ENCODE measurements at places on chromosomes 12 and 14. TPM values are rescaled to one million over a fixed set of nuclear protein-coding genes. Genes with fewer than 3 reads are reported as not detected.

The SLC16A7 gene
- total RNA-seq, result 139 TPM

The PAX9 gene
- not detected for total RNA-seq

The CPM gene
- total RNA-seq, result 19.8 TPM

The SALL2 gene
- total RNA-seq, result 15.7 TPM

The PSMB5 gene
- 105 TPM for total RNA-seq

The IL31 gene
- total RNA-seq, result not detected

The RNASE7 gene
- total RNA-seq, result not detected

The IFNG-AS1 gene
- 2.7 TPM for total RNA-seq

The RTL1 gene
- not detected for total RNA-seq

The SYNDIG1L gene
- 0.22 TPM for total RNA-seq

The KLRK1 gene
- 0.28 TPM for total RNA-seq

The CFAP54 gene
- total RNA-seq, result not detected

The FAM222A gene
- 23.6 TPM for total RNA-seq

The RITA1 gene
- 18.2 TPM for total RNA-seq

The OR10G2 gene
- total RNA-seq, result not detected

The SLC38A2 gene
- total RNA-seq, result 204 TPM

The INSM2 gene
- total RNA-seq, result not detected

GRCh38 chr12:13596714-13597113 is 384.7 kb downstream of the GRIN2B start:
- no peak overlapping the region for H3K27ac ChIP-seq
- no peak for DNase-seq
- H3K4me1 ChIP-seq, result no peaks in the 10 kb centered on the region
- no peaks in the 10 kb centered on the region for H3K36me3 ChIP-seq
- H3K27me3 ChIP-seq, result no peaks in the 10 kb centered on the region
- H3K4me3 ChIP-seq, result no peak overlapping the region

GRCh38 chr12:53866727-53867126 is 71.9 kb upstream of the HOXC13 start:
- no peak for DNase-seq
- H3K4me1 ChIP-seq, result no peaks in the 10 kb centered on the region
- no peak overlapping the region for H3K4me3 ChIP-seq
- H3K27ac ChIP-seq, result no peak overlapping the region
- H3K36me3 ChIP-seq, result no peaks in the 10 kb centered on the region

DNA sequence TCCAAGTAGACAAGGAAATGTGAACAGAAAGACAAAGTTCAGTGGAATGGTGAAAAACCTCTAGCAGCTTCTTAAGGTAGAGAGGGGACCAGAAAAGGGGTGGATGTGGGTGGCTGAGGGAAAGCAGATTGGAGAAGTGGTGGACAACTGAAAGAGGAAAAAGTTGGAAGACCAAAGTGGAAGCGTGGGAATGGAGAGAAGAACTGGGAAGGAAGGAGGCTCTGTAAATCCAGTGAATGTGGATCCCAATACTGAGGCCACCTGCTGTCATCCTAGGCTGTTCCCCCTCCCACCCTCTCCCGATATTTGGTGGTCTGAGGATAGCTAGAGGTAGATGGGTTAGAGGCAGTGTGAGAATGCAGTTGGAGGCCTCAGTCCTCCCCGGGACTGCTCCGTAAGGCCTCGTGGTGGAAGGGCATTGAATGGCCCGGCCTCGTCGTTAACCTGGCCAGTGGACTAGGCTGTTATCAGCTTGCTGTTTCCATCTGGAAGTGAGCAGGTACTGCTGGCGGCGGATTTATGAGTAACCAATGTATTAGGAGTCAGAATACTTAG is 822 bp upstream of the POU6F1 start:
- no peaks in the 10 kb centered on the region for H3K36me3 ChIP-seq
- peak overlapping the region; percentile 98 for H3K27ac ChIP-seq
- H3K4me3 ChIP-seq, result peak overlapping the region; percentile 91
- no peaks in the 10 kb centered on the region for H3K27me3 ChIP-seq
- no peak for DNase-seq

DNA sequence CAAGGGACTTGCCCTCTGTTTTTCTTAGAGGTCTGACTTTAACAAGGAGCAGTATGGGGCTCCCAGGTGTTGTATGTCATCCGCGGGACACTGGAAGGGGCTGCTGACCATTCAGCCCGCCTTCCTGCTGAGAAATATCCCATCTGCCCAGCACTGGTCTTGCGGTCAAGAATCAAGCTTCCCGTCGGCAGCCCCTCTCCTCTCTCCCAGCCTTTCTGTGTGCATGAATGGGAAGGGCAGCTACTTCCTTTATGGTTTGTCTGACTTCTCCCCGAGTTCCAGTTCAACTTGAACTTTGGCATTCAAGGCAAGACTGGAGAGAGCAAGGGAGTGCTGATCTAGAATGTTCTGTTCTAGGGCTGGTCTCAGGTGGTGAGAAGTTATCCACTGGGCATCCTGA is 51.5 kb downstream of the PSMA6 start:
- H3K36me3 ChIP-seq, result no peaks in the 10 kb centered on the region
- no peak for DNase-seq
- no peak overlapping the region for H3K4me3 ChIP-seq
- peak overlapping the region; percentile 14 for H3K27ac ChIP-seq
- no peaks in the 10 kb centered on the region for H3K4me1 ChIP-seq
- H3K27me3 ChIP-seq, result no peaks in the 10 kb centered on the region

DNA sequence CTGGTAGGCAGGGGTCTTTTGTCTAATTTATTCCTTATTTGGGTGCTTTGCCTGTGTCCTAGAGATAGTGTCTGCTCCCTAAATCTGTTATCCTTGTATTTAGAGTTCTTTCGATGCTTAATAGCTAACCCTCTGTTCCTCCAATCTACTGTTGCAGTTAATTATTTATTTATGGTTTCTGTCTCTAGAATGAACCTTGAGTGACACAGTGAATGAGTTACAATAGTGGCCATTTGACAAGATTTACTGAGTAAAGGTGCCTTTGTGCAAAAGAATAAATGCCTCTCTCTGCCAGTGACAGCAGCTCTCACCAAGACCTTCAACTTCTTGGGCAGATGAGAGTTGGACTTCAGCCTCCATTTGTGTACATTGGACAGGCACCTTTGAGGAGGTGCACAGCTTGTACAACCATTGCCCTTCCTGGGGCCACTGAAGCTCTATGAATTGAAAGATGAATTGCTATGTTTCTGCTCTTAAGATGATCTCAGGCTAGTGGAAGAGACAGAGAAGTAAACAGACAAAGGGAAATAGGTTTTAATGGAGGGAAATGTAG is 165.9 kb downstream of the DERA start:
- DNase-seq, result no peak
- H3K4me1 ChIP-seq, result no peaks in the 10 kb centered on the region
- H3K4me3 ChIP-seq, result no peak overlapping the region
- no peaks in the 10 kb centered on the region for H3K36me3 ChIP-seq

- no peaks in the 10 kb centered on the region for H3K4me1 ChIP-seq
- H3K4me3 ChIP-seq, result no peak overlapping the region
- H3K27ac ChIP-seq, result no peak overlapping the region
- no peaks in the 10 kb centered on the region for H3K36me3 ChIP-seq
- no peaks in the 10 kb centered on the region for H3K27me3 ChIP-seq
These were observed 777.9 kb downstream of the TMEM121 start for GRCh38 chr14:106304271-106304670.

GRCh38 chr12:64107776-64108175 is 114.3 kb downstream of the KICS2 start:
- no peak for DNase-seq
- H3K27ac ChIP-seq, result no peak overlapping the region
- no peaks in the 10 kb centered on the region for H3K4me1 ChIP-seq
- no peak overlapping the region for H3K4me3 ChIP-seq
- H3K36me3 ChIP-seq, result peaks cover 15% of the 10 kb centered on the region
- no peaks in the 10 kb centered on the region for H3K27me3 ChIP-seq

GRCh38 chr14:21197418-21198205 is 41.7 kb upstream of the OR5AU1 start:
- H3K4me1 ChIP-seq, result no peaks in the 10 kb centered on the region
- no peak overlapping the region for H3K27ac ChIP-seq
- peaks cover 2% of the 10 kb centered on the region for H3K36me3 ChIP-seq
- no peak for DNase-seq
- no peak overlapping the region for H3K4me3 ChIP-seq

- peak within 1 kb of the TSS; percentile 77 for H3K4me3 ChIP-seq
- H3K27me3 ChIP-seq, result no peaks in the 10 kb centered on the region
- peak within 1 kb of the TSS; percentile 77 for H3K27ac ChIP-seq
These were observed at the start of gene PRKD1 for GRCh38 chr14:29927376-29928116. TSS of gene PRKD1 (minus strand) at chr14:29927847.

- H3K27ac ChIP-seq, result peak overlapping the region; percentile 93
- no peaks in the 10 kb centered on the region for H3K36me3 ChIP-seq
- no peak for DNase-seq
- H3K4me1 ChIP-seq, result peaks cover 5% of the 10 kb centered on the region
These were observed 412.4 kb downstream of the PCNX1 start for GRCh38 chr14:71319666-71320065.

DNA sequence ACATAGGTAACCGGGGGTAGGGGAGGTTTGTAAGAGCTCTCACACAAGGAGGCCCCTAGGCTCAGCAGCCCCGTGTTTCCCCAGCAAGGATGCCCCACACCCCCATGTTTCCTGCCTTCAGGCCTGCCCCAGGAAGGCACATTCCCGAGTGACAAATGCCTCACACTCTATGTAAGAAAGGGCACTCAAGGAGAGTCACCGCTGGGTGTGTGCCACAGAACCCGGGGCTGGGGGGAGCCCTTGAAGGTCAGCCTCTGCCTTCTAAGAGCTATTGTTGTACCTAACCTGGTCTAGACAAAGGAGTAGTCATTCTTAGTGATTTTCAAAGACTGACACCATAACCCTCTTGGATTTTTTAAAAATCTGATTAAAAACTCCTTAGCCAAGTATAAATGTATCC is 333.6 kb downstream of the DPF3 start:
- H3K4me1 ChIP-seq, result peaks cover 23% of the 10 kb centered on the region
- H3K36me3 ChIP-seq, result no peaks in the 10 kb centered on the region

GRCh38 chr14:82060219-82060618 is 526.6 kb upstream of the SEL1L start:
- no peaks in the 10 kb centered on the region for H3K27me3 ChIP-seq
- H3K4me1 ChIP-seq, result no peaks in the 10 kb centered on the region
- H3K4me3 ChIP-seq, result no peak overlapping the region
- no peak overlapping the region for H3K27ac ChIP-seq
- no peak for DNase-seq

DNA sequence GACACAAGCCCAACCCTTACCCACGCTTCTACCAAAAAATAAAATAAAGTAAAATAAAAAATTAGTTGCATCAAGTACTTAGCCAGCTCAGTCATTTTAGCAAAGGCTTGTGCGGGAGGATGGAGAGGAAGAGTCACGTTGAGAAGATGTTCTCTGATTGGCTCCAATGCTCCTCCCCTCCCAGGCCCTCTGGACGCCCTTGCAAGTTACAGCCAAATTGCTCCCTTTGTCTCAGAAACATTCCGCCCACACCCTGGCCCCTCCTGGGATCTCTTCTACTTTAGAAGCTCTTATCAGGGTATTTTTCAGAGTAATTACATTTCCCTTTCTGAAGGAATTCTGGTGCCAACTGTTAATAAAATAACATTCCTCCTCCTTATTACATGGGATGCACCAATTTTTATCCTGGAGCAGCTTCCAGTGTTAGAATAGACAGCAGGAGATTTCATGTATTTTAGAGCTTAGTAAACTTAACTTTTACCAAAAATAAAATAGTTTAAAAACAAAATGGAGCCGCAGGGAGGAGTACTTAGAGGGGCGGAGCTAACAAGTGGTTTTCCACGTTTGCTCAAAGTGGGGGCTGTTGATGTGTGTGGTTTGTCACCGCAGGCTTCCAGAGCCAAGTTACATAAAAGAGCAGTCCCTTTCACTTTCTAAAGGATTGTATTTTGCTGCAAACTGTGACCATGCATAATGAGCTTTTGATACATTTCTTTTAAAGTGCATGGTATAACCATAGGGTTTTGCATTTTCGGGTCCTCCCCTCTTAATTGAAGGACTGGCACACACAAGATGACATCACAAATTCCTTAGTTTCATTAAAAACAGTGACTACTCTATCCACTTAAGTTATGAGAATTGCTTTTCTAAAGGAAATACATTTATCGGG is 71.7 kb upstream of the RAP1B start:
- peak overlapping the region; percentile 2 for H3K4me3 ChIP-seq
- peak; percentile 85 for DNase-seq

DNA sequence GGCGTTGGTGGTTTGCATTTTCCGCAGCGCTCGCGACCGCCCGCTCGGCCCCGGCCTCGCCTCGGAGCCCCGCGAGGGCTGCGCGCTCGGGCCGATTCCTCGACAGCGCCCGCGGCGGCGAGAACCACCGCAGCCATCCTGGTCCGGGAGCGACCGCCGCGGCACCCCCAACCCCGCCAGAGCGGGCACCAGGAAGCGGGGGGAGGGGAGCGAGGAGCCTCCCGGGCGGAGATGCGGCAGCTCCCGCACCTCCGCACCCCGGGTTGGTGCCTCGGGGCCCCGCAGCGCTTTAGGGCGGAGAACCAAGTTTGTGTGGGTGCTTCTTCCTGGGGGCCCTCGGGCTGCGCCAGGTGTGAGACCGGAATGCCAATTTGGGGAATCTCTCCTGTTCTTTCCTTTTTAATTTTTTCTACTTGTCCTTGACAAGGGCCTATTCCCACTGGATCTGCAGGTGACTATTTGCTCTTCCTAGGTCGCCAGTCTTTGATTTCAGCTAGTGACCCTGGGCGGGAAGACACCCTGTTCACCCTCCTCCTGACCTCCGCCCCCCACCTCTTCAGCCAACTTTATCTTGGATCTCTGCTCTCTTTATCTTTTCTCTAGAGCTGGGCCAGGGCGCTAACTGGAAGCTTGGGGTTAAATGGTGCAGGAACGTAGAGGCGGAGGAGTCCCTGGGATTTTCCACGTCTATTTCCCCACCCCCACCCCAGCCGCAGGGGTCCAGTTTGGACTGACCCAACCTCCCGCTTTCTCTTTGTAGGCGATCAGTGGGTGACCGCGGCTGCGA is at the start of gene SOCS2:
TSS of gene SOCS2 (plus strand) at position 751 of the 787 bp plus-strand sequence. CDS start 223 bp downstream, outside the sequence.
- peak within 1 kb of the TSS; percentile 93 for H3K27ac ChIP-seq
- H3K27me3 ChIP-seq, result no peaks in the 10 kb centered on the region
- H3K36me3 ChIP-seq, result peaks cover 11% of the 10 kb centered on the region
- DNase-seq, result no peak

DNA sequence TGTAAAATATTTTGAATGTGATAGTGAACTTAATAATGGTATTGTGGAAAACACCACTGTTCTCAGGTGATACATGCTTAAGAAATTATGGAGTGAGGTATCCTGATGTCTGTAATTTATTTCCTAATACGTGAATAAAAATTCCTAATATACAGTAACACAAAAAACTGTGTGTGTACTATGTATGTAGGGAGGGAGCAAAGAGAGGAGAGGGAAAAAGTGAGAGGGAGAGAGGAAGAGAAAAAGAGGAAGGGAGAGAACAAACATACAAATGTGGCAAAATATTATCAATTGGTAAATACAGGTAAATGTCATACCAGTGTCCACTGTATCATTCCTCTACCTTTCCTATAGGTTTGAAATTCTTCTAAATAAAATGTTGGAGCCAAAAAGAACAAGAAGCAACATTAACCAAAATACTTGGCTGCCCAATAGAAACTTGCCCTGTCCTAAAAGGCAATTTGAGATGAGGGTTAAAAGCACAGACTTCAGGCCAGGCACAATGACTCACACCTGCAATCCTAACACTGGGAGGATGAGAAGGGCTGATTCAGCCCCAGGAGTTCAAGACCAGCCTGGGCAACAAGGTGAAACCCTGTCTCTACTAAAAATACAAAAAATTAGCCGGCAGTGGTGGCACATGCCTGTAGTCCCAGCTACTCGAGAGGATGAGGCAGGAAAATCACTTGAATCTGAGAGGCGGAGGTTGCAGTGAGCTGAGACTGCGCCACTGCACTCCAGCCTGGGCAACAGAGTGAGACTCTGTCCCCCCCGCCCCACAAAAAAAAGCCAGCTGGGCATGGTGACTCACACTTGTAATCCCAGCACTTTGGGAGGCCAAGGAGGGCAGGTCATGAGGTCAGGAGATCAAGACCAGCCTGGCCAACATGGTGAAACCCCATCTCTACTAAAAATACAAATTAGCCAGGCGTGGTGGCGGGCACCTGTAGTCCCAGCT is 14.5 kb downstream of the R3HDM2 start:
- no peak overlapping the region for H3K27ac ChIP-seq
- peaks cover under 1% of the 10 kb centered on the region for H3K36me3 ChIP-seq
- H3K4me3 ChIP-seq, result no peak overlapping the region
- H3K27me3 ChIP-seq, result no peaks in the 10 kb centered on the region

Measured in right atrium auricular region (tissue), 2 donors.